ENCODE measurements at places on chromosomes 12 and 14.
A peak's percentile ranks its signal among the peaks of the same experiment; 100 is the strongest.

- DNase-seq = peak; percentile 41
Measured at GRCh38 chr12:121287267-121287954, 9.1 kb downstream of the CAMKK2 start.

DNA sequence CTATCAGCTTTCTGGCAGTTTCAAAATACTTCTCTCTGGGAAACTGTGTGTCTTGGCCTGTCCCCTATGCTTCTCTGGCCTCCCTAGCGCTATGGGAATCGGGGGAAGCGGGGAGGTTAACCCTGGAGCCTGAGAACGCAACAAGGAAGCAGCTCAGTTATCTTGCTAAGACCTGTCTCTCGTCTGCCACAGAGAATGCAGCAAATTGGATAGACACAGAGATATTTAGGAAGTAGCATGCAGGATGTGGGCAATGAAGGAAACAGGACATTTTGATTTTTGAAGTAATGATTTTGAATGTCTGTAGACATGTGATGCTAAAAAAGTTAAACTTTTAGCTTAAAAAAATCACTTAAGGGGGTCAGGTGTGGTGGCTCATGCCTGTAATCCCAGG lies 6.6 kb upstream of the CALCOCO1 start:
- DNase-seq = no peak

GRCh38 chr14:20675669-20676068 lies 8.7 kb upstream of the RNASE4 start:
- no peak for DNase-seq

- DNase-seq = no peak
Measured at GRCh38 chr12:40031965-40032364, 73.9 kb downstream of the SLC2A13 start.

GRCh38 chr12:104199964-104200363 lies 15.6 kb upstream of the TXNRD1 start:
- DNase-seq = no peak

DNA sequence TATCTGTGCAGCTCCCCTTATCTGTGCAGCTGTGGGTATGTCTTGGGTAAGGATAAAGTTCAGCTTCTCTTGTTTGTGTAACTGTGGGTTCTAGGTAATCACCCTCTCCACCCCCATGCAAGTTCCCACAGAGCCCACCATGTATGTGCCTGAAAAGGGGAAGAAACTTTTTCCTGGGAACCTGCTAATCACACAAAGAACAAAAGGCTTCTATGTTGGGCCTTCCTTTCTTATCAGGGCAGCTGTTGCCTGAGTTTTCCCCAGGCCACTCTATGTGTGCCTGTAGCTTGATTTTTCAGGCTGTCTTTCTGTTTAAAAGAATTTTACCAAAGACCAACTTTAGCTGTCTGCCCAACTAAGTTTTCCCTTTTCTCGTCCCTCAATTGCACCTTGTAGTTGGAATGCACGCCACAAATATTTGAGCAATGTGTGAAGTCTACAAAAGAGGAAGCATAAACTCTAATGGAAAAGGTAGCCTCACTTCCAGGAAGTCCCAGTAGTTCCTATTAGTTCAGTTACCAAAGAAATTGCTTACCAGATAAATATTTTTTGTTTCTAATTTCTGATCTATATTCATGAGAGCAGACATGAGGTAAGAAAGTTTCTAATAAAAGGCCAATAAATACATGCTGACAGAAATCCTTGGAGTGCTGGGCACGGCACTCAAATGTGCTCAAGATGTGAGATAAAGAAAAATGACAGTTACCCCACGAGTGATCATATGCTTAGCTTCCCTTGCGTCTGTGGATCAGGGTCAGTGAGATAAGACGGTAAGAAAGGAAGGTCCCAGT lies 2.7 kb upstream of the GALC start:
- DNase-seq = no peak

- DNase-seq = peak; percentile 90
Measured at GRCh38 chr12:75390899-75391538, at the start of gene GLIPR1L2. GLIPR1L2 (plus strand) TSS chr12:75391089; CDS start chr12:75391117, 28 bp downstream.

DNA sequence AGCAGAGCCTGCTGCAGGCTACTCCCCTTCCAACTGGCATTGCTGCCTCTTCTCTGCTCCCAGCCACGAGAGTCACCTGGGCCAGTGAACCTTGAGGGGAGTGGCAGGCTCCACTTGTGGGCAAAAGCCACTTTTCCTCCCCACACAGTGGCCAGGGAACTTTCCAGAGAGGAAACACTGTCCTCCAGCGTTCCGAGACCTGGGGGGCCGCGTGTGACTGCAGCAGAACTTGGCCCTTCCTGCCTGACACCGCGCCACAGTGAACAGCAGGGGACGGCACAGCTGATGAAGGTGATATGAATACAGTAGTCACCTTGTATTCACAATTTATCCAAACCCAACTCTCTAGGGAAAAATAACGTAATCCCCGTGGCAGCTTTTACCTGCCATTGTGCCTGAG lies 114.9 kb downstream of the PIWIL1 start:
- DNase-seq = no peak

Measured in AG08396 (cell line).